Umbilical cord (tissue), 2 donors: ENCODE measurements at places on chromosomes 3 and 15.

DNA sequence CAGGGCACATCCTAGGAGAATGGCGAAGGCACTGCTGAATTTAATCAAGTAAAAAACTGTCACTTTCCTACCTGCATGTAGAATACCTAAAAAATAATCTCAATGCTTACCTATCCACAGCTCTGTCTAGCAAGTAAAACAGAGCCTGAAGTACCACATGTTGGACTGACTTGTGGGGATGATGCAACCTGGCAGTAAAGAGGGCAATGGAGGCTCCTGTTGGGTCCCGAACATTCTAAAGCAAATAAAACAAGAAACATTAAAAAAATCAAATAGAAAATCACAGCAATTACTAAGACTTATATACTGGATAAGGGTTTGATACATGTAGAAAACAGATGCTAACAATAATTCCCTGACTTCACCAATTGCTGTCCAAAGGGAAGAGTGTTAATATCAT, 56.1 kb downstream of the PTPN9 start:
- no peak for DNase-seq

DNA sequence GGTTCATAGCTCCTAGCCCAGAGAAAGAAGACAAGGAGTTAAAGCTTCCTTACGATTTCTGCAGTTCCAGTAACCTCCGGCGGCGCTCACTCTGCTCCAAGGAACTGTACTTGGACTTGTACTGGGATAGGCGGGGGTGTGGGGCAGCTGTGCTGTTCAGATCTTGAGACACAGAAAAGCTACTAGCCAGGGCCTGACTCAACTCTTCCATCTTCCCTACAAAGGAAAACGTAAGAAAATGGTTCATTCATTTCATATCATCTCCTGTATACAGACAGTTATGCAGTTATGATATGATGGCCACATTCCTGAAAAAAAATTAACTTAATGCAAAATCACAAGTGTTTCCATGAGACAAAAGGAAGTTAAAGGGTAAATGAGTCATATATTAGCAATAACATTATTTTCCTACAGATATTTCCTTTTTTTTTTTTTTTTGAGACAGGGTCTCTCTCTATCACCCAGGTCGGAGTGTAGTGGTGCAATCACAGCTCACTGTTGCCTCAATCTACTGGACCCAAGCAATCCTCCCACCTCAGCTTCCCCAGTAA, 4.6 kb downstream of the SNUPN start:
- peak; percentile 95 for DNase-seq

DNA sequence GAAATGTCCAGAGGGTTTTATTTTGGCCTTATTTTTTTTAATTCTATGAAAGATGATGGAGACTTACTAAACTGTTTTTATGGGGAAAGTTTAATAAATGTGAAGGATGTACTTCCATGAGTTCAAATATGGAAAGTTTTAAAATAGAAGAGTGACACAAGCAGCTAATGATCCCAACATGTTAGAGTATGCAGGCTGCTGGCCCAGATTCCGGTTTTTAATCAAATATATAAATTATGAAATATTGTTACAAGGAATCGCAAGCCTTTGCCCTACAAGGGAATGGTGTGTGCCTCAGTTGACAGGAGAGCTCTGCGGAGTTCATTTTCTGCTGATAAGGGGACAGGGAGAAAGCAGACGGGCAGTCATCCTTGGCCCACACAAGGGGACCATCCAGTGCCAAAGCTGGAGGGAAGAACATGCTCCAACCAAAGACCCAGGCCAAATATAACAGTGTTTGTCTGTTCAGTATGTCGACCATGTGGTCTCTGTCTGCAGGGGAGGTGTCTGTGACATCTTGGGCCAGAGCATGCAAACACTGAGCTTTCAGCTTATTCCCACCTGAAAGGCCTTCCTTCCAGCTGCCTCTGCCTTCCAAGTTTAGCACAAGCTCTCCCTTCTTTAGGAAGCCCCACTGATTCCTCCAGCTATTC, 69.8 kb downstream of the SSUH2 start:
- no peak for DNase-seq

DNA sequence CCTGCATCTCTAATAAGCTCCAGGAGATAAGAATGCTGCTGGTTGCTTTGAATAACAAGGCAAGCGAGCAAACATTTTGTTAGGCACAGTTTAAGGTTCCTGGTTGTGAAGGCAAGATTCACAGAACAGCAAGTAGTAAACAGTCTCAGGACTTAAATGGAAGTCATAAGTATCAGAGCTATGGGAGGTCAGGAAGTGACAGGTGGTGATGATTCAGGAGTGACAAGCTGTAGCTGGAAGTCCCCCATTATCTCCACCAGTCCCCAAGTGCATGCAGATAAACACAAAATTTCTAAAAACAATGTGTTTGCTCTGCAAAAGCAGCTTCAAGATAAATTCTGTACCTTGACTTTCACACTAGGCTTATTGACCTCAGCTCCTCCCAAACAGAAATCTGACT, 3.3 kb downstream of the FETUB start:
- DNase-seq, result no peak

DNA sequence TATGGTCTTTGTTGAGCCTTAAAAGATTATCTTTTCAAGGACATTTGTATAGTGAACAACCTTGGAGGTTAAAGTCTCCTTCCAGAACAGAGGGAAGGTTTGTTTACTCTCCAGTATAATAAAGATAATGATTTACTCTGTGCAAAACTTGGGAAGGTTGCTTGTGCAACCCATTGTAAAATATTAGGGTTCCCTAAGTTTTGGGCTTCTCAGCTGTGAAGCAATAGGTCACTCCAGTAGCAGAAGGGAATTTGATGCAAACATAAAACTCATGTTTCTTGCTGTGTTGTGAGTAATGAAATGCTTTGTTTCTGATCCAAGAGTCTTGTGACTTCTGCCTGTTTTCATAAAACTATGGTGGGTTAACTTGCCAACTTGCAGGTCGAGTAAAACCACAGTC, 177.5 kb downstream of the SUCNR1 start:
- no peak for DNase-seq

DNA sequence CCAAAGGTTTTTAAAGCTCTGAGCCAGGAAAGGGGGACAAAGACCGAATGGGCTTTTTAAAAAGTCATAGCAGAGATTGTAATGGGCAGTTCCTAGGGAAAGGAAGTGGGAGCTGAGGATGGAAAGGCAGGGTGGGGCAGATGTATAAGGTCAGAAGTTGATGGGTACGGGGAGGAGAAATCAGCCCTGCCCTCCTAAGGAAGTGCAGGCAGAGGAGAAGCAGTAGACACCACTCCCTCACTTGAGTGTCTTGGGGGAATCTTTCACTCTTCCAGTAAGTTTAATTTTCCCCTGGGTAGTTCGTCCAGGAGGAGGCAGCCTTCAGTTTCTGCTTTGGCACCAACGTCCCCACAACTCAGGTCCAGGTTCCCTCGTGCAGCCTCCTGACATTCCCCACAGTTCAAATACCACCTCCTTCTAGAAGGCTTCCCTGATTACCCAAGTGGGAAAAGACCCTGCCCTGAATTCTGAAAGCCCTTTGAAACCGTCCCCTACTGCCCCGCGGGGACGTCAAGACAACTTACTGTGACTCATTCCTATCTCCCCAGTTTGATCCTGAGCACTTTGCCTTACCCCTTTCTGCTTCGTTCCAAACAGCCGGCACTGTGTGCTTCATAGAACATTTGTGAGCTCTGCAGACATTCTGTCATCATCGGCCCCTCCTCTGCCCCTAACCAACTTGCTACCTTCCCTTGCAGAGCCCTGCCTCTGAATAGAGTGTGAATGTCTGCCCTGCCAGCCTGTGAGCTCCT, 14.3 kb upstream of the SRP14 start:
- no peak for DNase-seq

DNA sequence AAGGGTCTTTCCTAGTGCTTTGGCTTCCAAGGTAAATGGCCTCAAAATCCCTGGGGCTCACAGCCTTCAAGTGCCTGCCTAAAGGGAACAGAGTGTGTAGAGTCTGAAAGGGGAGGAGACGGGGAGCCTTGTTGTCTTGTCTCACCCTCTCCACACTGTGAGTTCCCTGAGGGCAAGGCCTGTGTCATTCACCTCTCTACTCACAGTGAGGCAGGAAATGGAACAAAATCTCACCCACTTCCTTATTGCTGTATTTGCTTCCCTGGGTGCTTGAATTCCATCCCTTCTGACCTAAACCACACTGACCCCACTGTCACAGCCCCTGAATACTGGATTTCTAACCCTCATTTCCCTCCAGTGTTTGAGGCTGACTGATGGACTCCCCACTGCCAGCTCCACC, 197.5 kb downstream of the EPHB1 start:
- DNase-seq, result no peak

DNA sequence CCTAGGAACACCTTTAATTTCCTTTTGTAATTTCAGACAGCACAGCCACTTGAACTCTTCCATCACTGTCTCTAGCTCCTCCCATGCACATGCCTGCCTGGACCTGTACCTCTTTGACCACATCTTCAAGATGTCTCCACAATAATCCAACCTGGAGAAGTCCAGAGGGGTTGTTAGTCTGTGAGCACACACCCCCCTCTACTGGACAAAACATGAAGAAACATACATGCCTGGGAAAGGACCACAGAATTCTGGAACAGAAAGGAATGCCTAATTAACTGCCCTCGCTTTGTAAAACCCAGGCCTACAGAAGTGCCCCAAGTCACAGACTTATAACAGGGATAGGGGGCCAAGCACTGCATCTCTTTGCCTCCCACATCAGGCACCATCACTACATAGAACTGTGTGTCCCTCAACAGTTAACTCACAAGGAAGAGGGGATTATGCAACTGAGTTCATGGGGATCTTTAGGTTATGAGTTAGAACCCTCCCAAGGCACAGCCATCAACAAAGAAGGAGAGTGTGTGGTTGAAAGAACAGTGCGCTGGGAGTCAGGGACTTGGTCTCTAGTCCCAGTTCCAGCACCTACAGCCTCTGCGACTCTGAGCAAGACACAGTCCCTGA, 61.7 kb downstream of the FMN1 start:
- peak; percentile 71 for DNase-seq

DNA sequence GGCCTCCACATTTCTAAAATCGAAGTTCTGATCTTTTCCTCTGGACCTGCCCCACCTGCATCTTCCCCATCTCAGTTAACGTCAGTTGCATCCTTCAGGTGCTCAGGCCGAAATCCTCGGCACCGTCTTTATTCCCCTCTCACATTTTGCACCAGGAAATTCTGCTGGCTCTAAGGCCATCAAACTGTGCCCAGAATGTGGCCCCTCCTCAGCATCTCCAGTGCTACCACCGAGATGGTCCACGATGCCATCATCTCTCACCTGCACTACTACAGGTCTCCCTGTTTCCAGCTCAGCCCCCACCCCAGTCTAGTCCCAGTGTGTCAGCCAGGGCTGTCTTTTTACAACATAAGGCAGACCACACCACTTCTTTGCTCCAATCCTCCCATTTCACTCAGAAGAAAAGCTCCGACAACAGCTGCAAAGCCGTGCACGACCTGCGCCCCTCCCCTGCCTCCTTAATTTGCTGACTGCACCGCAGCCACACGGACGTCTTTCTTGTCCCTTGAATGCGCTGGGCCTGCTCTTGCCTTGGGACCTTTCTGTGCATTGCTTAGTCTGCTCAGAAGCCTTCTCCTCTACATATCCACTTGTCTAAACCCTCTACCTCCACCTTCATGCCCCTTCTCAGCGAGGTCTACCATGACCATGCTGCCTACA, 14.4 kb downstream of the MUC20 start:
- DNase-seq, result no peak

GRCh38 chr3:137764563-137765309, 621 bp downstream of the SOX14 start:
- DNase-seq, result no peak
